Globus pallidus (tissue), 1 donor: ENCODE measurements at places on chromosomes 4 and X.

DNA sequence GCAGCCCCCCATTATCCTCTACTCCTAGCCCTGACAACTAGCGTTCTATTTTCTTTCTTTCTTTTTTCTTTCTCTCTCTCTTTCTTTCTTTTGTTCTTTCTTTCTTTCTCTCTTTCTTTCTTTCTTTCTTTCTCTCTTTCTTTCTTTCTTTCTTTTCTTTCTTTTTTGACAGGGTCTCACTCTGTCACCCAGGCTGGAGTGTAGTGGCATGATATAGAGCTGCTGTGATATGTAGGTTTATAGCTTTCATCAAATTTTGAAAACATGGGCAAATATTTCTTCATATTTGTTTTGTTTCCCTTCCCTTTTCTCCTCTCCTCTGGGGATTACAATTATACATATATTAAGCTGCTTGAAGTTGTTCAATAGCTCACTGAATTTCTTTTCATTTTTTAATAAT is 39.1 kb upstream of the LONRF3 start:
- no peak for DNase-seq

DNA sequence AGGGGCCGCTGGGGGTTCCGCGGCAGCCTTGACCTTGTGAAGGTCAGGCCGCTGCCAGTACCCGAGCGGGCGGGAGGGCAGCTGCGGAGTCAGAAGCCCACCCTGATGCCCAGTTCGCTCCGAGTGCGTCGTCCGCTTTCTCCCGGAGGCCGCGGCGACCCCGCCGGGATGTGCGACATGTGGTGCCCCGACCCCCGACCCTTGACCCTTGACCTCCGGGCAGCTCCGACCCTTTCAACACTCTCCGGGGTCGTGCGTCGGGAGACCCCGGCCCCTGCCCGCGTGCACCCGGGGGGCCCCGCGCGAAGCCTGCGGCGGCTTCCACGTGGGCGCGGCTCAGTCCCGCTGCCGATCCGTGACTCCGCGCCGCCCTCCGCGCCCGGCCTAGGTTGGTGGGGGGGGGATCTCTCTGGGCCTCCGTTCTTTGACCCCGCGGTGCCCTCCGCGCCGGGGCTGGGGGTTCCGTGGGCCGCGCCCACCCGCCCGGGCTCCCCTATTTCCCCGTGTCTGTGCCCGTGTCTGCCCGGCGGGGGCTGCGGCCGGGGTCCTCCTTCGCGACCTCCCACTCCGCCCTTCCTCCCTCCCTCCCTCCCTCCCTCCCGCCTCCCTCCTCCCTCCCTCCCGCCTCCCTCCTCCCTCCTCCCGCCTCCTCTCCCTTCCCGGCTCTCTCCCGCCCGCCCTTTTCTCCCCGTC is 609 bp upstream of the SLC25A6 start:
- peak; percentile 67 for DNase-seq

GRCh38 chrX:41338436-41338835 is 4.5 kb downstream of the DDX3X start:
- DNase-seq, result no peak

DNA sequence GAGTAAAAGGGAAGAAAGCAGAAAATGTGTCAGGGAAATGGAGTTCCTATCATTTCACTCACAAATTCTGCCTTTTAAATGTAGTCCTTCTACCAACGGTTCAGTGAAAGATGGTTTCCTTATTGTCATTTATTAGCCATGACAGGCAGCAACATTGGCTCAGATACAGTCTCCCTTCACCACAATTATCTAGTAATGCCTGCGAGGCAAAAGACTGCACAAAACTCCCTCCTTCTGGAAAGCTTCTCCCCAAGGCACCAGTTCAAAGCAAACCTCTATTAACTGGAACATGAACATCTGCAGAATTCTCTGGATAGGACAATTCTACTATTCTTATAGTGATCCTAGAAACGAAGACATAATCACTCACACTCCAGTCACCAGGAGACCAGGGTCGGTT is 28.3 kb downstream of the DCTD start:
- DNase-seq, result no peak

DNA sequence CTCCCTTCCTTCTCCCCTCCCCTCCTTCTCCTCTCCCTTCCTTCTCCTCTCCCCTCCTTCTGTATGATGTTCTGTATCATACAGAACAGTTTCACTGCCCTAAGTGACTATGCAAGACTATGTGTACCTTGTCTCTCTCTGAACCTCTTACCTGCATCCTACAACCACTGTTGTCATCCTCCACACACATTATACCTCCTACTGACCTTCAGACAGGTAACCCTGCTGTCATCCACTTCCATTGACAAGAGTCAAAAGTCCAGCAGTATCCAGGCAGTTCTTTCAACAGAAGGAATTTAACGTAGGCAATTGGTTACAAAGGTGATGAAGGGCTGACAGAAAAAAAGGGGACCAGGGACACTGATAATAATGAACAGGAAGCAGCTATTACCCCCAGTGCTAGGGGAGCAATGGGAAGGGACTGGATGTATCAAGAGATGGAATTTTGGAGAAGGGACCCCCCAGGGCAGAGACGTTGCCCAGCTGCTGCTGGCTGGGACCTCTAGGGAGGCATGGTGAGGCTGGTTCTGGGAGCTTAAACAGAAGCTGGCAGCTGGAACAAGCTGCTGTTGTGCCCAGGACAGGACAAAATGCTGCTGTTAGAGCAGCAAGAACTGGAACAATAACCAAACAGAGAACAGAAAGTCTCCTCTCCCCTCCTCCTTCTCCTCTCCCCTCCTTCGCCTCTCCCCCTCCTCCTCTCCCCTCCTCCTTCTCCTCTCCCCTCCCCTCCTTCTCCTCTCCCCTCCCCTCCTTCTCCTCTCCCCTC is 84.7 kb downstream of the DCTD start:
- DNase-seq, result peak; percentile 67

DNA sequence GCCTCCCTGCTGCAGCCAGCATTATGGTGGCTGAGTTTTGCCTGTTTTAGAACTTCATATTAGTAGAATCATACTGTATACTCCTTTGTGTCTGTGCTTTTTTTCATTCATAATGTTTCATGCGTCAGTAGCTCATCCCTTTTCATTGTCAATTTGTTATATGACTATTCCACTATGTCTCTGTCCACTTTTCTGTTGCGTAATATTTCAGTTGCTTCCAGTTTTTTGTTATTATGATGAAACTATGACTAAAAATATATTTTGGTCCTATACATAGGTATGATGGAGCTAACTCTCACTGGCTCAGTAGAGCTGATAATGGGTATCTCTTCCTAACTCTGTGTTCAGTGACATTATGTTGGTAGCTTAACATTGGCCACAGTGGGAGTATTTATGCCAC is 48.3 kb downstream of the DMP1 start:
- no peak for DNase-seq

- no peak for DNase-seq
These were observed 15.7 kb upstream of the N4BP2 start for GRCh38 chr4:40040908-40041307.

DNA sequence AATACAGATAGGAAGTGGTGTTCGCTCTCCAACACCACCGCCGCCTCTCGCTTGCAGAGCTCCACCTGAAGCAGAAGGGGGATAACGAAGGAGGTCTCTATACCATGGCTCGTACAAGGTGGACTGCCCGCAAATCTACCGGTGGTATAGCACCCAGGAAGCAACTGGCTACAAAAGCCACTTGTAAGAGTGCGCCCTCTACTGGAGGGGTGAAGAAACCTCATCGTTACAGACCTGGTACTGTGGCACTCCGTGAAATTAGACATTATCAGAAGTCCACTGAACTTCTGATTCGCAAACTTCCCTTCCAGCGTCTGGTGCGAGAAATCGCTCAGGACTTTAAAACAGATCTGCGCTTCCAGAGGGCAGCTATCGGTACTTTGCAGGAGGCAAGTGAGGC is 5.2 kb upstream of the BMP15 start:
- no peak for DNase-seq

DNA sequence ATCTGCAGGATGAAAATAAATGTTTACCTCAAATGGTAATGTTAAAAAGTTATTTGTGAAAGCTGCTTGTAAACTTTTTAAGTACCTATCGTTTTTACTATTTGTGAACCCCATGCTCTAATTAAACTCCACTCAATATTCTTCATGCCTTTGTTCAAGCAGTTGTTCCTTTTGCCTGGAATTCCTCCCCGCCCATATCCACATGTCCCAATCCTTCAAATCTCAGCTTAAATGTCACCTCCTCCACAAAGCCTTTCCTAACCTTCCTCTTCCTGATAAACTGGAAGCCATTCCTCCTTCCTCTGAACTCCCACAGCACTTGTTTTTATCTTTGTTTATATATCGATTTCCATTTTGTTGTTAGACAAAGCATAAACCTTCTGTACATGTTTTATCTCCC is 2.4 kb downstream of the MORC4 start:
- no peak for DNase-seq

DNA sequence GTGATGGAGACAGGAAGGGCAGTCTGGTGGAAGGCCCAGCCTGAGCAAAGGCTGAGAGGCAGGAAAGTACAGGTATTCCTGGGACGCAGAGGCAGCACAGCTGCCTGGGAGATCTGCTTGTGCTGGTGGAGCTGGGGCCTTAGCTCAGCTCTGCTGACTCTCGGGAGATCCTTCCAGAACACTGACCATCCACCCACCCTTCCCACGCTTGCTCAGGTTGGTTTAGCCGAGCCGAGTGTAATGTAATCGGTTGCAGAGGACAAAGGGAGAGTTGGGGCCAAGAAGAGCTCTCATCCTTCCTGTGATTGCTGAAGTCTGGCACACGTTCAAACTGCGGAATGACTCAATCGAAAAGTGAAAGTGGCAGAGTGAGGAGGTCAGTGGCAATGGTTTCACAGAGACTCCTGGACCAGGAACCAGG is 43.1 kb upstream of the GPR78 start:
- DNase-seq, result no peak
